Thyroid gland (tissue), 4 donors: ENCODE measurements at places on chromosomes 12 and 14. TPM values are rescaled to one million over a fixed set of nuclear protein-coding genes. Genes with fewer than 3 reads are reported as not detected.
A peak's percentile ranks its signal among the peaks of the same experiment; 100 is the strongest.

CLEC7A gene
- total RNA-seq = 3.4 TPM

CLEC2A gene
- total RNA-seq = not detected

SFSWAP gene
- 44.0 TPM for total RNA-seq

TEP1 gene
- total RNA-seq = 26.6 TPM

SLC25A21 gene
- total RNA-seq = 0.29 TPM

MYF5 gene
- not detected for total RNA-seq

PLEKHD1 gene
- total RNA-seq = 1.0 TPM

VWF gene
- 169 TPM for total RNA-seq

STK38L gene
- 20.1 TPM for total RNA-seq

- no peak for DNase-seq
Observed at GRCh38 chr14:29823816-29824215, 103.8 kb downstream of the PRKD1 start.

DNA sequence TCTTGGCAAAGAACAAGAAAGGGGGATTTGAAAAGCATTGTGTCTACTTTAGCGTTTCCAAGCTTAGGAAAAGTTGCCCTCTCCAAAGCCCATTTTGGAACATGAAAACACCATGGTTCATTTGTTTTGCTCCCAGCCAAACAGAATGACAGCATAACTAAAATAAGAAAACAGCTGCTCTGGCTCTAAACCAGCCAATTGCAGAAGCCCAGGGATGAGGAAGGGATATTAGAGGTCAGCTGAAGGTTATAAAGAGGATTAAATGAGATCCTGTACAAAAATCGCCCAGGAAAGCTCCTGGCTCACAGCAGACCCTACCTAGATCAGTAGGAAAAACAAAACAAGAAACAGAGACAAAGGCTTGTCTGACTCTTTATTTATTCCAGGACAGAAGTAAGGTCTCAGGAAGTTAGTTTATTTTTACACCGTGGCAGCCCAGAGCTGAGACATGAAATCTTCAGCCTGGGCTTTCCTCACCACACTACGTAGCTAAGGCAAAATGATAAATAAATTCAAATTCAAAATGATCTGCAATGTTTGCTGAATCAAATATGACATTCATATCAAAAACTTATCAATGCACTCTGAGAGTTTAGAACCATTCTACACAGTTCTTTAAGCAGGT, 25.9 kb downstream of the SPX start:
- peak; percentile 31 for DNase-seq

DNA sequence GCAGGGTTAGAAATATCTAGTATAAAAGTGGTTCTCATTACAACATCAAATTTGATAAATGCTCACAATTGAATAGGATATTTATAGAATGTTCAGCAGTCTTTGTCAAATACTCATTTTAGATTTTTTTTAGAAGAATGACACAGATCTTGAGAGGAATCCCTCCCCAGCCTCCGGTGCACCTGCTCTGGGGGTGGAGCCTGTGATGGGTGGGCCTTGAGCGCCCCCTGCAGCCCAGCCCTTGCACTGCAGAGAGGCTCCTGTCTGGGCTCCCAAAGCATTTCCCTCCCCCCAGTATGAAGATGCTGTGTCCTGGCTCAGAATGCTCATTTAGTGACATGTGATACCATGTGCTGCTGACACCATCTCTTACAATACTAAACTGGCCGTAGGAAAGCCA, 792.3 kb downstream of the TMEM121 start:
- DNase-seq = no peak

DNA sequence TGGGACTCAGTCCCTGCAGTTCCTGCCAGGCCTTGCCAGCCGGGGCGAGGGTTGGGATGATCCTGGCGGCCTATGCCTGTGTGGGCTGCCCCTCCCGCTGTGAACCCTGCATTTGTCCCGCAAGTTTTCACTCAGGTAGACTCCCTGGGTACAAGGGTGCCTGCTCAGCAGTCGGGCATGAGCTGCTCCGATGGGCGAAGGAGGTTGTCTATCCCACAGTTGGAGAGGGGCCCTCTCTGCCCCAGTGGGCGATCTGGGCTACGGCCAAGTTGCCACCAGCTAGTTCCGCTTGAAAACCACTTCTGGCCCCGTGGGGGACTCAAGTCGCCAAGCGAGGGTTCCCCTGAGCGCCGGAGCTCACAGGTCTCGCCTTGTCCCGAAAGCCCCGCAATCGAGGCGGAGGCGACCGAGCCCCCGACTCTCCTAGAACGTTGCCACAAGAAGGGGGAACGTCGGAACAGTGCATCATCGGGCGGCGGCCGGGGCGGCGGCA, 365 bp upstream of the TPI1 start:
- no peak for DNase-seq

DNA sequence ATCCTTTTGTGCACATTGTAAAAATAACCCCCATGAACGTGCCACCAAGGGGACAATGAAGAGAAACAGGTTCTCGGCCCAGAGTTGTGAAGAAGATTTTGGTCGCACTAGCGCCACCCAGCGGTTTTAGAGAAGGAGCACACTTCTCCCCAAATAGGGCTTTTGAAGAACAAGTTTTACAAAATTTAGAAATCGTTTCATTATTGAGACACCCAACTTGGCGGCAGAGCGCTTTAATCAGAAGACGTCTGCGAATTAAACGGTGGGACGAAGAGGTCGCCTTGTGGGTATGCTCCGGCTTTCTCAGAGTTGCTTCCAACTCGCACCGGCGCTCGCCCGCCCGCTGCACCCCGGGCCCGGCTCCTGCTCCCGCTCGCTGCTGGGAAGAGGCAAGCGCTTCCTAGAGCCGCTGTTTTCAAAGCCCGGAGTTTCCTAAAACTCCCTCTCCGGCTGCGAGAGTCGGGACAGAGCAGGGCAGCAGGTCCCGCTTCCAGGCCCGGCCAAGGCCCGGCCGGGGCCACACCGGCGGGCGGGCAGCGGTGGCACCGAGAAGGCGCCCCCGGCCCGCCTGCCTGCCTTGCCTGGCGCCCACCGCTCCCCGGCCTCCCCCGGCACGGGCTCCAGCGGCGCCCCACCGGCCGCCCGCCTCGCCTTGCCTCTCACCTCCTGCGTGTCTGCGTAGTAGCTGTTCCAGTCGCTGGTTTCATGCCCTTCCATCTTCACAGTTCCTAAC, 645 bp downstream of the FOXA1 start:
- peak; percentile 52 for DNase-seq

GRCh38 chr12:4005851-4006430, 132.7 kb upstream of the PARP11 start:
- no peak for DNase-seq

DNA sequence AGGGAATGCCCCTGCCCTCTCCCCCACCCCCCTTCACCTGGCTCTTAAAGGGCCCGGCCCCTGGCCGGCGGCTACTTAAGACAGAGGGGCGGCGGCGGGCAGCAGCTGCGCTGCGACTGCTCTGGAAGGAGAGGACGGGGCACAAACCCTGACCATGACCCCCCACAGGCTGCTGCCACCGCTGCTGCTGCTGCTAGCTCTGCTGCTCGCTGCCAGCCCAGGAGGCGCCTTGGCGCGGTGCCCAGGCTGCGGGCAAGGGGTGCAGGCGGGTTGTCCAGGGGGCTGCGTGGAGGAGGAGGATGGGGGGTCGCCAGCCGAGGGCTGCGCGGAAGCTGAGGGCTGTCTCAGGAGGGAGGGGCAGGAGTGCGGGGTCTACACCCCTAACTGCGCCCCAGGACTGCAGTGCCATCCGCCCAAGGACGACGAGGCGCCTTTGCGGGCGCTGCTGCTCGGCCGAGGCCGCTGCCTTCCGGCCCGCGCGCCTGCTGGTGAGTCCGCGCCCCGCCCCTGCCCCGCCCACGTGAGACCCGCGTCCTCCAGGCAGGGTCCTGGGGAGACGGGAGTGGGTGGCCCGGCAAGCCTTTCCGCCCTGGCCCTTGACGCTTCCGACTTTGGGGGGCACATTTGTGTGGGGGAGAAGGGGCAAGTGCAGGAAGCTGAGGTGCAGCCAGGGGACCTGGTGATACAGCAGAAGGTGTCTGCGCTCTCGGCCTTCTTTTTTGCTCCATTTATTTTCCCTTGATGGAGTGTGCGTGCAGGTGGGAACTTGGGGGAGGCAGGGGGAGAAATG, at the start of gene IGFBP6:
Gene IGFBP6 (plus strand): TSS at position 104 of the 790 bp plus-strand sequence. CDS start 51 bp downstream, at position 155.
- DNase-seq = peak; percentile 56

DNA sequence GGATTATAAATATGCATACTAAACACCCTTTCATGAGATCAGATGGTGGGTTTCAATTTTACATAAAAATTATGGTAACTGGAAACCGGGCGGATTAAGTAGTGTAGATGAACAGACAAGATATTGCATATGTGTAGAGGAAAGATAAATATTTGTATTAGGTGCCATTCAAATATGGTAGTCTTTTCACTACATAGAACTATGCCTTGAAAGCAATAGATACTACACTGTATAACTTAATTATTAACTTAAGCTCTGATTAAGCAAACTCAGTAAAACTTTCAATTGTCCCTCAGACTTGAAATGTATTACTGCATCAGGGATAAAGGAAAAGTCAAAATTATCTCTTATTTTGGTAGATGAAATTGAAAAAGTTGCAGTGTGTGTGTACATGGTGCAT, 1.9 kb downstream of the PTPN21 start:
- no peak for DNase-seq

DNA sequence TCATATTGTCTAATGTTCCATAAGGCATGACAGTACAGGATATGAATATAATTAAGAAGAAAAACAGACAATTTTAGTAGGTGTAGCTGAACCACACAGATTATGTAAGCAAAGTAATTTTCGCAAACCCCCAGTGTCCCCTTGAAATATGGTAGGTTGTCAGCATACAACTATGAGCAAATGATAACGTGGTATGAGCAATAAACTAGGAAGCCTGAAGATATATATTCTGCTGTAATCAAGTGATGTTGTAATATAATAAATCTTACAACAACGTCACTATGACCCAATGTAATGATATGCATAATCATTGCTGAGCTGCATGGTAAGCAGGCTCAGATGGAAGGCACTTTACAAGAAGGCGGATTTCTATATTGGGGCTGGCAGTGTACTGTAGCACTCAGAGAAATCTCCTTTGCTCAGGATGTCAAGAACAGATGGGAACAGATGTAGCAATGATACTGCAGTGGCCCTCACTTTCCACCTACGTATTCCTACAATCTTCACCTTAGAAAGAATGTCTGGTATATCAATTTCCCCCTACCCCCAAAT, 47.8 kb upstream of the MYF6 start:
- DNase-seq = no peak

DNA sequence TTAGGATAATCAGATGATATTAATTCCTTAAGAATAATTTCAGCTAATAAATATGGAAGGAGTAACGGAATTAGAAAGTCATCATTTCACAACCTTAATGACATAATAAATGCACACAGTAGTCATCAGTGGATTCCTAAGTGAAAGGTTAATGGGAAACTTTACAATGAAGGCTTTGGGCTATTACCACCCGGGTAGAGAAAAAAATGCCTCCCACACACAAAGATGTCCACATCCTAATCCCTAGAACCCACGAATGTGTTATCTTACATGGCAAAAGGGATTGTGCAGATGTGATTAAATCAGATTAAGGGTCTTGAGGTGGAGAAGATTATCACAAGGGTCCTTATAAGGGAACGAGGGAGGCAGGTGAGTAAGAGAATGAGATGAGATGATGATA, 5.6 kb downstream of the TMED10 start:
- no peak for DNase-seq

DNA sequence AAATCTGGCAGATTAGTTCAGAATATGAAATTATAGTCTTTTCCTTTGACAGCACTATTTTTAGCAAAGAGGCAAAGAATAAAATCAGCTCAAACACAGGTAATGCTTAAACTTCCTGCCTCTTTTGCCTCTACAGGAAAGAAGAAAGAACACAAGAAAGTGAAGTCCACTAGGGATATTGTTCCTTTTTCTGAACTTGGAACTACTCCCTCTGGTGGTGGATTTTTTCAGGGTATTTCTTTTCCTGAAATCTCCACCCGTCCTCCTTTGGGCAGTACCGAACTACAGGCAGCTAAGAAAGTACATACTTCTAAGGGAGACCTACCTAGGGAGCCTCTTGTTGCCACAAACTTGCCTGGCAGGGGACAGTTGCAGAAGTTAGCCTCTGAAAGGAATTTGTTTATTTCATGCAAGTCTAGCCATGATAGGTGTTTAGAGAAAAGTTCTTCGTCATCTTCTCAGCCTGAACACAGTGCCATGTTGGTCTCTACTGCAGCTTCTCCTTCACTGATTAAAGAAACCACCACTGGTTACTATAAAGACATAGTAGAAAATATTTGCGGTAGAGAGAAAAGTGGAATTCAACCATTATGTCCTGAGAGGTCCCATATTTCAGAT, 17.4 kb downstream of the TMPO start:
- DNase-seq = no peak

- no peak for DNase-seq
Observed at GRCh38 chr12:113065126-113066007, 8.8 kb downstream of the DTX1 start.

- DNase-seq = peak; percentile 99
Observed at GRCh38 chr14:103576371-103577024, 13.7 kb downstream of the COA8 start.

GRCh38 chr14:24094841-24095270, 745 bp downstream of the PCK2 start:
- no peak for DNase-seq

- no peak for DNase-seq
Observed at GRCh38 chr12:51862947-51863346, 14.4 kb upstream of the FIGNL2 start.

- DNase-seq = no peak
Observed at GRCh38 chr12:95343461-95344230, 126.0 kb downstream of the VEZT start.

- DNase-seq = no peak
Observed at GRCh38 chr12:22971247-22971646, 346.3 kb downstream of the ETNK1 start.

DNA sequence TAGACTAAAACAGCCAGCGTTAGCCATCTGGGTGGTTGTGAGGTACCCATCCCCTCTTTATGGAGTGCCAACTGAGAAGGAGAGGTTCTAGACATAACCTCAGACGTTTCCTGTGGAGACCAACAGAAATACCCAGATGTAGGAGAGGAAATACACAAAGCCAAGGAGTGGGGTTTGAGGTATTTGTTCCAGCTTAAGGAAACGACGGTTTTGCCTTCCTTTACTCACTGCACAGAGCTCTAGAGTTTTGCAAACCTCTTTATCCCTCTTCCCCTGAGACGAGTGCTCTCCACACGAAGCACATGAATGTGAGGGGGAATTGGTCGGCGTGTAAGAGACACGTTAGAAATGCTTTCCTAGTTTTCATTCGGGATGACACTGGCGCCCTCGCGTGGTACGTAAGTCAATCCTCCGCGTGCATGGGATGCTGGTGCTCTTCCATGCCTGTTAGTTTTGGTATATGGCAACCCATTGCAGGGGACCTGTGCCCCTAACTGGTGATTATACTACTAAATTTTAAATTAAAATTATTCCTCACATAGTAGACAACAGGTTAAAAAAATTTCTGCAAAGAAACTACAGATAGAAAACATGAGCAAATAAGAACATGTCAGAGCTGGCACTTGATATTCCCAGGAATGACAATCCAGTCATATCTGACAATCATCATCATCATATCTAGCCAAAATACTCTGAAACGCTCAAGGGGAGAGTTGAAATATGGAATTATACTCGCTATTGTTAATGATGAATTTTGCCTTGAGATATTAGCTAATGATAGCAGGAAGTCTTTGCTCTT, 121.7 kb downstream of the PPM1H start:
- DNase-seq = peak; percentile 75

GRCh38 chr12:12069821-12070548, 754 bp upstream of the BCL2L14 start:
- no peak for DNase-seq

- DNase-seq = no peak
Observed at GRCh38 chr12:130778776-130779175, 60.3 kb downstream of the STX2 start.

- no peak for DNase-seq
Observed at GRCh38 chr14:37263656-37264236, 66.0 kb downstream of the MIPOL1 start.
